Skeletal muscle tissue (tissue), 5 donors: ENCODE measurements at places on chromosomes 6 and 20. TPM values are rescaled to one million over a fixed set of nuclear protein-coding genes. Genes with fewer than 3 reads are reported as not detected.

SIRPD gene
- not detected for total RNA-seq

PDE10A gene
- 11.0 TPM for total RNA-seq

AURKA gene
- total RNA-seq, result 9.4 TPM

ENPP5 gene
- total RNA-seq, result 3.7 TPM

C6orf118 gene
- not detected for total RNA-seq
